Astrocyte of the spinal cord (primary cell): ENCODE measurements at places on chromosomes 1 and 21.

DNA sequence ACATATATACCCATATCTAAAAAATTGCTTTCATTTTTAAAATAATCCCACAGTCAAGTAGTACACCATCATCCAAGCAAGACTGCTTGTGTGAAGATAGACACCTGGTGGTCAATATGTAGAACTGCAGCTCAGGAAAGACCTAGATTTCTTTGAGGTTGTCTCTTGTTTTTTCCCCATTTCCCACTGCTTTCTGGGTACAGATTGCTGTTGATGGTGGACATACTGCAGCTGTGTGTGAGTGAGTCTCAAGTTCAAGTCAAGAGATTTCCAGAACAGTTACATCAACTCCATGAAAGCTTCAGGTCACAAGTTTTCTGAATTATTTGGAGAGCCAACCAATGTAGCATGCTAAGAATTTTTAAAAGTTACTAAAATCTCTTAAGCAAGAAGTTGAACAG is 306.4 kb downstream of the DUSP10 start:
- DNase-seq, result peak; percentile 79

DNA sequence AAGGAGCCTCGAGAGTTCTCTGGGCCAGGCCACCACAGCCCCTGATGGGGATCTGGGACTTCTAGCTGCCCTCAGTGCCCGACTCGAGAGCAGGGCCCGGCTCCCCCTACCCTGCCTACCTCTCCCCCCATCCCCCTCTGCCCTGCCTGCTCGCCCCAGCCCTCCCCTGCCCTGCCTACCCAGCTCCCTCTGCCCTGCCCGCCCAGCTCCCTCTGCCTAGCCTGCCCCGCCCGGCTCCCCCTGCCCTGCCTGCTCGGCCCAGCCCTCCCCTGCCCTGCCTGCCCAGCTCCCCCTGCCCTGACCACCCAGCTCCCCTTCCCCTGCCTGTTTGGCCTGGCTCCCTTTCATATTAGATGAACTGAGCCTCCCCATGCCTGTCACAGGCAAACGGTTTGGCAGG is 117.4 kb upstream of the TMEM51 start:
- DNase-seq, result no peak

- DNase-seq, result peak; percentile 31
These were observed at the start of gene HUNK for GRCh38 chr21:31872452-31873274. Gene HUNK (plus strand): TSS chr21:31873020. CDS start chr21:31873675, 655 bp downstream.

- no peak for DNase-seq
These were observed 10.3 kb upstream of the PLD5 start for GRCh38 chr1:242534753-242535152.

GRCh38 chr1:56931686-56932085 is 34.1 kb downstream of the C8B start:
- DNase-seq, result no peak
